Fibroblast of the aortic adventitia (primary cell): ENCODE measurements at places on chromosomes 7 and 10.

DNA sequence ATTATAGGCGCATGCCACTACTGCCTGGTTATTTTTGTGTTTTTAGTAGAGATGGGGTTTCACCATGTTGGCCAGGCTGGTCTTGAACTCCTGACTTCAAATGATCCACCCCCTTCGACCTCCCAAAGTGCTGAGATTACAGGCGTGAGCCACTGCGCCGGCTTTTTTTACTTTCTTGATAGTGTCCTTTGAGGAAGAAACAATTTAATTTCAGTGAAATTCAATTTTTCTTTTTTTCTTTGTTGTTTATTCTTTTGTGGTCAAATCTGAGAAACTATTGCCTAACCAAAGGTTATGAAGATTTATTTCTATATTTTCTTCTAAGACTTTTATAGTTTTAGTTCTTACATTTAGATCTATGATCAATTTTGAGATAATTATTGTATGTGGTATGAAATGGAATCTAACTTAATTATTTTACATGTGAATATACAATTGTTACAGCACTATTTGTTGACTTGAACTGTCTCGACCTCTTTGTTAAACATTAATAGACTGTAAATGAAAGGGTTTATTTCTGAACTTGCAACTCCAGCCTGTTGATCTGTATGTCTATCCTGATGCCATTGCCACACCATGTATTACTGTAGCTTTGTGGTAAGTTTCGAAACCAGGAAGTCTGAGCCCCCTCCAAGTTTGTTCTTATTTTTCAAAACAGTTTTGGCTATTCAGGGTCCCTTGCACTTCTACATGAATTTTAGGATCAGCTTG lies 19.8 kb upstream of the RASSF4 start:
- no peak for DNase-seq

DNA sequence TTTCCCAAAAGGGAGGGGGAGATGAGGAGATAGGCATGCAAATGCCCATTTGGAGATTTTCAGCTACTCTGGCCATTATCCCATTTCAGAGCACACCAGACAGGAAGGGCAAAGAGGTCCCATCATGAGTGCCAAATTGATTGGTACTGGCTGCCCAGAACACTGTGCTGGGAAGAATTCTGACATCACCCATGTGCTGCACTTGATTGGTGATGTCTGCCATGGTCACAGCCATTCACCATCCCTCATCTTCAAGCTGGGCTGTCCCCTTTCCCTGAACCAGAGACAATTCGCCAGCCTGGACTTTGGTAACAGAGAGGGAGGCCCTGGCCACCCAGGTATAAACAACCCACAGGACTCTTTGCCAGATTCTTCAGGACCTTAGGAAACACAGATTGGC lies 23.2 kb upstream of the RADIL start:
- DNase-seq = no peak

DNA sequence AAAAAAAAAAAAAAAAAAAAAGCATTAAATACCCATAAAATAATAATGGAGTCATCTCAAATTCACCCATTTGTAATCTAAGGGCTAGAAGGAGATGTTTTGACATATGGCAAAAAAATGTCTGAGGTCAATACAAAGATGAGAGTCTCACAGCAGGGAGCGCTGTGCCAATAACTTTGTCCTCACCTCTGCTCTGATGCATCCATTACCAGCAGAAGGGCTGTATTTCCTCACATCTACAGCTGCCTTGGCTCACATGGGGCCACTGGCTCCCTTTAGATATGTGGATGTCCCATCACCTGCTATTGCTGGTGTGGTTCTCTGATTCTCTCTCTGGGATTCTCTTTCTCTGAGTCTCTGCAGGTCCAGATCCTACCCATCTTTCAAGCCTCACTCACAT lies 90.3 kb upstream of the FAM133B start:
- no peak for DNase-seq

GRCh38 chr10:78600121-78600665 lies 468.6 kb upstream of the ZMIZ1 start:
- DNase-seq = no peak

- DNase-seq = peak; percentile 63
These were observed 41.2 kb downstream of the TACR2 start for GRCh38 chr10:69375307-69376151.

- DNase-seq = no peak
These were observed at the start of gene PNLIPRP1 for GRCh38 chr10:116590590-116591444. Gene PNLIPRP1, plus strand, starts transcription at chr10:116590959. Its CDS starts 171 bp downstream, at chr10:116591130.

DNA sequence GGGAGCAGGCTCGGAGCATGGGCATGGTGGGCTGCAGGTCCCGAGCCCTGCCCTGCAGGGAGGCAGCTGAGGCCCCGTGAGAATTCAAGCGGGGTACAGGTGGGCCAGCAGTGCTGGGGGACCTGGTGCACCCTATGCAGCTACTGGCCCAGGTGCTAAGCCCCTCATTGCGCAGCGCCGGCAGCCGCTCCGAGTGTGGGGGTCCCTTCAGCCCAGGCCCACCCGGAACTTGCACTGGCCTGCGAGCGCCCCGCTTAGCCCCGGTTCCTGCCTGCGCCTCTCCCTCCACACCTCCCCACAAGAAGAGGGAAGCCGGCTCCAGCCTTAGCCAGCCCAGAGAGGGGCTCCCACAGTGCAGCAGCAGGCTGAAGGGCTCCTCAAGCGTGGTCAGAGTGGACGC lies 250.7 kb downstream of the CRPPA start:
- DNase-seq = no peak

- DNase-seq = peak; percentile 48
These were observed 442.3 kb upstream of the AKR1E2 start for GRCh38 chr10:4383651-4384098.

GRCh38 chr7:32094516-32094915 lies 24.3 kb upstream of the PDE1C start:
- no peak for DNase-seq

- peak; percentile 1 for DNase-seq
These were observed 20.8 kb downstream of the OGDHL start for GRCh38 chr10:49741108-49741995.

- no peak for DNase-seq
These were observed 215.9 kb downstream of the RAB11FIP2 start for GRCh38 chr10:117830787-117831212.

DNA sequence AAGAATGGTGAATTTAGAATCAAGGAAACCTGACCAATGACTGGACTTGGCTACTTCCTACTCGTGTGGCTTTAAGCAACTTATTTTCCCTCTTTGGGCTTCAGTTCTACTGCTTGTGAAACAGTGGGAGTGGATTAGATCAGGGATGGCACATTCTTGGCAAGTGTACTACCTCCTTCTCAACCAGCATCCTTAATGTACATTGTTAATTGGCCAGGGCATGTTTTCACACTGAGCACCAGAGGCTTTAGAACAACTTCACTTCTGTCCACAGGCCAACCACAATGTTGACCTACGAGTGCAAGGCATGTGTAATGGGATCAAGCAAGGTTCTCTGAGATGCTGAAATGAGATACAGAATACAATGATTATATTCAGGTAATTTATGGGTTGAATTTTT lies 315.3 kb downstream of the ADRA2A start:
- DNase-seq = no peak

DNA sequence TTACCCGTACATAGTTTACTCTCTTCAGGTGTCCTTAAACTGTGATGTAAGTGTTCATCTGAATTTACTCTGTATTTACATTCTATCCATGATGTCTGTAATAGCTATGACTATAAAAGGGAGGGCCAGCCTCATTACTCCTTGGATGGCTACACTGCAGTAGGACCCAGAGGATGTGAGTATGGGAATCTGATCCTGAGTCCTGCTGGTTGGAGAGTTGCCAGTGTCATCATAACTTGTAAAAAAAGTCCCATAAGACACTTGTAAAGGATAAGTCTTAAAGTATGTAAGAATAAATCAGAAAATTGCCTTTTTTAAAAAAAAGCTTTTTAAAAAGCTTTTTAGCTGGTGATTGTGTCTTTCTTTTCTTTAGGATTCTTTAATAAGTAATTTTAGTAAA lies 95.4 kb downstream of the PPP1R9A start:
- no peak for DNase-seq

DNA sequence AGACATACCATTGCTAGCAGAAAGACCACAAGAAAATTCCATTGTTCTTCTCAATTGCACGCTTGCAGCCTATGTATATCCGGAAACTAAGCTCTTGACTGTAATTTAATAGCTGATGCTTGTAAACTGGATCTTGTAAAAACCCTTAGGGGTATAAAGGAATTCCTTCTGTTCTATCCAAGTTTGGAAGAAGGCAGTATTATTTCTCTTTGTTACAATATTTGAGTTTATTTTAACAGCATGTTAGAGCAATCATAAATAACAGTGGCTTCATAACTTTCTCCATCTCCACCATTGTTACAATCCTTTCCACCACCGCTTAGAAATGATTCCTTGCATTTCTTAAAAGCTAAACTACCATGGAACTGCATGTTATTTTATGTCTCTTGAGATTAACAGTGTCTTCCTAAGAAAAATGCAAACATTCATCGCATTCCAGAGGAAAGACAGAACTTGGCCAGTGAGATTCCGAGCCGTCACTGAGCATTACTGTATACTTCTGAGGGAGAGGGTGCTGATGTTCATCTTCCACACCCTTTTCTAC lies 92.5 kb downstream of the TRIL start:
- no peak for DNase-seq

DNA sequence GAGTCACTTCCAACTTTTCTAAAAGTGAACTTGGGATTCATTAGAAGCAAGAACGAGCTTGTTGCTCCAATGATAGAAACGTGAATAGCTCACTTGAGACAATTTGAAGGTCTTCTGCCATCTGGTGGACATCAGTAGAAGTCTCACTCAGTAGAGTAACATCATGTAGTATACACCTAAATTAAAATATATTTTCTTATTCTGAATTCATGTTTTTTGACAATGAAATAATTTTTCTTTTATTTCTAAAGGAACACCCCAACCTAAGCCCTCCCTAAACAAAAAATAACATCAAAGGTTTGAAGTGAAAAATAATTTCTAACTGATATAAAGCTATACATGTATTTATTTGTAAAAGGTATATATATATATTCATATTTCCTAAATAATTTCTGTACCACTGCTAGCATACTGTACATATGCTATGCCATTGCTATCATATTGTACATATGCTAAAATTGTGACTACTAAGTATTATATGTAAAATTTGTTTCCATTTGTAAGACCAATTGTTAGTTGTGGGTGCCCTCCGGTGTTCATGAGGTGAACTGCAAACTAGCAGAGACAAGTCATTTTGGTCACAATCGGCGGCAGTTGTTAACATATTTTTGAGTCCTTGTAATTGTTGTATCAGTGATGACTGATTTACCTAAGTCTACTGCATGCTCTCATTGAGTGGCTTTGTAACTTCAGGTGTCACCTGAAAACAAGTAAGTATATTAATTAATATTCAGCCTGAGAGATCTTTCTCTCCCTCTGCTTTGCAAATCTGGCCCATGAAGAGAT lies 121.9 kb downstream of the PTPRZ1 start:
- peak; percentile 90 for DNase-seq

GRCh38 chr10:98001736-98002135 lies 28.7 kb downstream of the CRTAC1 start:
- DNase-seq = no peak
